Renal cortical epithelial cell (primary cell): ENCODE measurements at places on chromosomes 1 and 21. TPM values are rescaled to one million over a fixed set of nuclear protein-coding genes. Genes with fewer than 3 reads are reported as not detected.

Gene LRRC38
- total RNA-seq: not detected in 2 replicates

Gene GCSAML
- total RNA-seq: not detected in 2 replicates

Gene LEMD1
- total RNA-seq: 0.70 and 4.0 TPM in 2 replicates

Gene C1orf94
- not detected in 2 replicates for total RNA-seq

Gene U2AF1
- 11.1 and 34.3 TPM in 2 replicates for total RNA-seq

Gene MIXL1
- not detected in 2 replicates for total RNA-seq

Gene BMP8B
- 1.3 and 2.3 TPM in 2 replicates for total RNA-seq

Gene KIF17
- 0.87 and 2.5 TPM in 2 replicates for total RNA-seq

- peak; percentile 26 for DNase-seq
Observed at GRCh38 chr1:181676269-181676668, 193.0 kb downstream of the CACNA1E start.

DNA sequence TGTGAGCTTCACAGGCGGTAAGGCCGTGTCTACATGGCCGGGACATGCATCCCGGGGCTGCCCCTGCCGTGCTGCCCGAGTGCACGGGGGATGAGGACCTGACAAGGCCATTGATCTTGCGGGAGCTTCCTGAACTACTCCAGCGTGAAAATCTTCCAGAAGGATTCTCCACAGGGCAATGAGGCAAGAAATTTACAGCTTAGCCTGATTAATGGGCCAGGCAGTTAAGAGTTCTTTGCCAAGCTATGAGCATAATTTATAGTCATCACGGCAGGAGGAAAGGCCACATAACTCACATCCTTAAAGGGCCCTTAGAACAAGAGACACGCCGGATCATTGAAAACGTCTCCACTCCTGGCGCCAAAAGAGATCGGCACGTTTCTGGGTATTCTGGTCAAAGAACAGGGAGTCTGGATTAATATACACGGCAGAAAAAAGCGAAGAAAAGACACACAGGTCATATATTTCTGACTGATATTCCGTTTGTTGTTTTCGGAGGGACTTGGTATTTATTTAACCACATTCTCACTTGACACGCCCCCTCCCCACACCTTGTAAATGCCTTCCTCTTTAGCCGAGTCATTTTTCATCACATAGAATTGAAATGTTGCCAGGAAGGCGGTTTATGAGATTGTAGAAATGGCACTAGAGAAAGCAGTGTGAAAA, 180.5 kb downstream of the DYRK1A start:
- DNase-seq: peak; percentile 86

DNA sequence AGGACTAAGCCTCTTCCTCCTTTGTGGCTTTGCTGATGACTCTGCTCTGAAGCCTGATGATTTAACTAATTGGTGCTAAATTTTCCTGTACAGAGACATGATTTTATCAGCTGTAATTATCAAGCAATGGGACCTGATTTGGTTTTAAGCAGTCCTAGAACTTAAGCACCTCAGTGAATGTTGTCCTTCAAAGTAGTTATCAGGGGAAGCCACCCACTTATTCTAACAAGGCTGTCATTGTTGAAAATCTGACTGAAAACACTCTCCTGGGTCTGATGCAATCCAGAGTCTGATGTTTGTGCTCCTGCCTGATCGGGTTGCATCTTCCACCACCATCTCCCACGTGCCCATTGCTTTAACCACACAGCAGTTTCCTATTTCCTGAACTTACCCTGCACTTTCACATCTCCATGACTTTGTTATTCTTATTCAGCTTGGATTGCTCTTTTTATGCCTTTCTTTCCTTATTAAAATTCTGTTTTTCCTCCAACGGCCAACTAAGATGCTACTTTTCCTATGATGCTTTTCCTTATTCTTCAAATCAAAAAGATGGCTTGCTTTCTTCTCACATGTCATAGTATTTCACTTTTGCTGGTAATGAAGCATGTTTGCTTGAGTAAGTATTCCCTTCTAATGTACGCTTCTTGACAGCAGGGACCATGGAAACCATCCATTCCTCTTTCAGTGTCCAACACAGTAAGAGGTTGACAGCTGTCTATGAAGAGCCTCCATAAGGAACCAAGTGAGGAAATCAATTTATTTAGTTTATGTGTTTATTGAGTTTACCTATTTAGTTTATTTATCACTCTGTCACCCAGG, 55.0 kb downstream of the S1PR1 start:
- DNase-seq: peak; percentile 84

DNA sequence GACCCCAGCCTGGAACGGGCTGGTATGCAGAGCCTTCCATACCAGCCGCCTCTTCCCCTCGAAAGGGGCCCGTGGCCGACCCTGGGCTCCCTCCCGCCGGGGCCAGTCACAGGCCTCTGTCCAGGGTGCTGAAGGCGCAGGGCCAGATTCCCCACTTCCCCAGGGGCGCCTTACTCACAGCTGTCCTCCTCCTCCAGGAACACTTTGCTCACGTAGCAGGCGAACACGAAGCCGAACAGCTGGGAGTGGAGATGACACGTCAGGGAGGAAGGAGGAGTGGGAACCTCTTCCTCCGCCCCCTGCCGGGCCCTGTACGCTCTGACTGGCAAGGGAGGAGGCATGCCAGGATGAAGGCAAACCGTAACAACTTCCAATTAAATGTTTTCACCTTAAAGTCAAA, 57.3 kb downstream of the NKAIN1 start:
- DNase-seq: peak; percentile 91

DNA sequence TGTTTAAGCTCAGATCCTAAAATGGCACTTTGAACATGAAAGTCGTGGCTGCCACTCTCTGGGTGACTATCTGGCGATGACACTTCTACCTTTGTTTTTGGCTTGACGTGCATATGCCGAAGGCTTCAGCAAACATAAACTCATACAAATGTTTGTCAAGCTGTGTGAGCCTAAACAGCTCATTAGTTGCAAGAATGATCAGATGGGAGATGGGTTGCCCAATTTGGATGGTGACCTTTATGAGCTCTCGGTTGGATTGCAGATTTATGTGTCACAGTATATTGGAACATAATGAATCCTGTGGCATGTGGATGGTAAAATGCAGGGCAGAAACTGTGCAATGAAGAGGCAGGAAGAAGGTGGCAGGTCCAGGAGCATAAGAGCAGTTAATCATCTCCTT, 229.3 kb downstream of the DISC1 start:
- no peak for DNase-seq

DNA sequence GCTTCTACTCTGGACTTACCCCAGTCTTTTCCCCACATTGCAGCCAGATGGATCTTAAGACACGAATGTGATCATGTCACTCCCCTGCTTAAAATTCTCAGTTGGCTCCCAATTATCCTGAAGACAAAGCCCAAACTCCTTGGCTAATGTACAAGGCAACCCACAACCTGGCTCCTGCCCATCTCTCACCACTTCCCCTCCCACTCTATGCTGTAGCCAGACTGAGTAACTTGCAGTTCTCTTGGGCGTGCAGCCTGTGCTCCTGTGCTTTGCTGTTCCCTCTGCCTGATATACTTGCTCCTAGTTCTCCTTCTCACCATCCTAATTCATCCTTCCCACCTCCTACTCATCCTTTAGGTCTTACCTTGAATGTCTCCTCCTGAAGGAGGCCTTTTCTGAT, 56.2 kb downstream of the LGR6 start:
- no peak for DNase-seq

DNA sequence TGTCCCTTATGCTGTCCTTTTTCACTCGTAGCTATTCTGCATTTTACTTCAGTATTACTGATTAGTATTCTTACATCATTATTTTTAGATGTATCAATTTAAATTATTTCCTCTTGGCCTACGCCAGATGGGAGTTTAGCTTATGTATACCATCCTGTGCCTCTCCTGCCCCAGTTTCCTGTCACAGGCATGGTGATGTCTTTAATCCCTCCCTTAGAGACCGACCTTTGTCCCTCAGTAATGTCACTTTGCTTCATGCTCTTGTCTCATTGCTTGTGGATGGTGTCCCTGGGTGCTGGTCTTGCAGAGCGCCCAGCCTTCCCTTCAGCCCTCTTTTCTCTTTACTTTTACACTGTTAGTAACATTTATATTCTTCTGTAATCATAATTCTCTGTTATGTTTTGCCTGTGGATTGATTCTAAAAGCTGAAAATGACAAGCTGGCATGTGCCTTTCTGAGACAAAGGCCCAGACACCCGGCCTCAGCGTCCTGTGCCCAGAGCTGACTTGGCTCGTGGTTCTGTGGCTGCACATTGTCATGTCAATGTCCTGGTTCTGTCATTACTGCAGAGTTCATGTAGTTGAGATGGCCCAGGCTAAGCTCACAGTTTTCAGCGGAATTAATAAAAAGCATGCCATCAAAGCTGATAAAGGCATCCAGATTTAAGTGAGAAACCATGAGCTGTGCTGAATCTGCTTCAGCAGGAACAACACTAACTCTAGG, 100.7 kb downstream of the MTR start:
- DNase-seq: no peak
